ENCODE measurements at places on chromosomes 6 and 20.

DNA sequence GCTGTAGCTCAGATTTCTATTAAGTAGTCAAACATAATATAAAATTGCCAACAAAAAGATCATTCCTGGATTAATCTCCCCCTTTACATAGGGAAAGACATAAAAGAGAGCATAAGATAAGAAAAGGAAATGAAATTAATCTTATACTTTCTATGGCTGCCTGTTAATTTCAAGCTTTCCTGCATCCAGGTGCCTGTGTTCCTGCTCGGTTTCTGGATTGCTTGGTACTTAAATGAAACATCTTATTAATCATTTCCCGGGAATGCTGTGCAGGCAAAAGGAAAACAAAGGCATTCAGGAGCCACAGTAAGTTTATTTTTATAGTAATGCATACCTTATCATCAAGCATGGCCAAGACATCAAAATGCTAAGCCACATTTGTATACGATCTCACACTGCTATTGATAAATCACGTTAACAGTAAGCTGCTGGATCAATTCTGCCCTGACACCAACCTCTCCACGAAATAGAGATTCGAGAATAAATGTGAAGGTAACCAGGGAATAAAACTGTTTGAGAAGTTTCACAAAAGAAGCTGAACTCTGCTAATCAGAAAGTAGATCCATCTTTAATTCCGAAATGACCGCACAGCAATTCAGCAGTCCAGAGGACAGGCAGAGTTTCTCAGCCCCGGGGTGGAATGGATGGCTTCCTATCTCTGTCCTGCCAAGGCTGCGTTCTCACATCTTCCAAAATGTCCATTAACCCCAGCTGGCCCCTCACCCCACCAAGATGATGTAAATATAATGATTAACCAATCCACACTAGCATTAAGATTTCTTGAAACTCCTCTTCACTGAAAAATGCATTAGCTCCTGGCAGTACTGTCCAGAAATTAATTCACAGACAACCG is 32.6 kb upstream of the APCDD1L start:
- no peak for DNase-seq

- no peak for DNase-seq
Observed at GRCh38 chr20:2816583-2817340, 598 bp downstream of the TMEM239 start.

- no peak for DNase-seq
Observed at GRCh38 chr6:39063526-39063925, 14.9 kb downstream of the GLP1R start.

DNA sequence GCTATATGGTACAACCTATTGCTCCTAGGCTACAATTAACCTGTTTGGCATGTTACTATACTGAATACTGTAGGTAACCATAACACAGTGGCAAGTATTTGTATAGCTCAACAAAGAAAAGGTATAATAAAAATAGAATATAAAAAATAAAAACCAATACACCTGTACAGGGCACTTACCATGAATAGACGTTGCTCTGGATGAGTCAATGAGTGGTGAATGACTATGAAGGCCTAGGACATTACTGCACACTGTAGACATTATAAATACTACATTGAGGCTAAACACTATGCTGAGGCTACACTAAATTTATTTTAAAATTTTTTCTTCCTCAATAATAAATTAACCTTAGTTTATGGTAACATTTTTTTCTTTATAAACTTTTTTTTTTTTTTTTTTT is 18.6 kb downstream of the ELOVL5 start:
- DNase-seq: no peak

- no peak for DNase-seq
Observed at GRCh38 chr6:10048370-10049297, 366.2 kb downstream of the TFAP2A start.

DNA sequence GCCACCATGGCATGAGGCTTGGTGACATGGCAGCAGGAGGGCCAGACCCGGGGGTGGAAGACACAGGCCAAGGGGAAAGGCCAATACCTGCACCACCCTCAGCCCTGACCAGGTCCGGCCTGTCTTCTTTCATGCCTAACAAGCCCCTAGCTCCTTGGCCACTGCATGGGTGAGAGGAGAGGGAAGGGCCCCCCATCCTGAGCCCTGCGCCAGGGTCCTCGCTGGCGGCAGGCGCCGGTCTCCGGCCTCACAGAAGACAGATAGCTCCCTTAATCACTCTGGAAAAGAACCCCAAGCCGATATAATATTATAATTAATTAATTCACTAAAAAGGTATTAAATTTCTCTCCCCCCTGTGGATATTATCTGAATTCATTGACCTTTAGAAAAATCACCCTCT is 41.4 kb downstream of the MDFI start:
- DNase-seq: no peak

DNA sequence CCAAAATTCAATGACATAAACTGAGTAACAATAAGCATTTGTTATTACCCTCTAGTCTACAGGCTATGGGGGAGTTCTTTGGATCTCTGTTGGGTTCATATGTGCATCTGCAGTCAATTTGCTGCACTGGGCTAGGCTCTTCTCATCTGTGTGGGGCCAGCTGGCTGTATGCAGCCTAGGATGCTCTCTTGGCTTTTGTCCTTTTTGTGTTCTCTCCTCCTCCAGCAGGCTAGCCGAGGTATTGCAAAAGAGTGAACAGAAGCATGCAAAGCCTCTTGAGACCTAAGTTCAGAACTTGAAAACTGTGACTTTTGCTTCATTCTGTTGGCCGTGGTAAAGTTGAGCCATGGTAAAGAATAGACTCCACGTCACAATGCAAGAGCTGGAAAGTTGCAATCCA is 62.8 kb upstream of the FOXO3 start:
- DNase-seq: peak; percentile 31

DNA sequence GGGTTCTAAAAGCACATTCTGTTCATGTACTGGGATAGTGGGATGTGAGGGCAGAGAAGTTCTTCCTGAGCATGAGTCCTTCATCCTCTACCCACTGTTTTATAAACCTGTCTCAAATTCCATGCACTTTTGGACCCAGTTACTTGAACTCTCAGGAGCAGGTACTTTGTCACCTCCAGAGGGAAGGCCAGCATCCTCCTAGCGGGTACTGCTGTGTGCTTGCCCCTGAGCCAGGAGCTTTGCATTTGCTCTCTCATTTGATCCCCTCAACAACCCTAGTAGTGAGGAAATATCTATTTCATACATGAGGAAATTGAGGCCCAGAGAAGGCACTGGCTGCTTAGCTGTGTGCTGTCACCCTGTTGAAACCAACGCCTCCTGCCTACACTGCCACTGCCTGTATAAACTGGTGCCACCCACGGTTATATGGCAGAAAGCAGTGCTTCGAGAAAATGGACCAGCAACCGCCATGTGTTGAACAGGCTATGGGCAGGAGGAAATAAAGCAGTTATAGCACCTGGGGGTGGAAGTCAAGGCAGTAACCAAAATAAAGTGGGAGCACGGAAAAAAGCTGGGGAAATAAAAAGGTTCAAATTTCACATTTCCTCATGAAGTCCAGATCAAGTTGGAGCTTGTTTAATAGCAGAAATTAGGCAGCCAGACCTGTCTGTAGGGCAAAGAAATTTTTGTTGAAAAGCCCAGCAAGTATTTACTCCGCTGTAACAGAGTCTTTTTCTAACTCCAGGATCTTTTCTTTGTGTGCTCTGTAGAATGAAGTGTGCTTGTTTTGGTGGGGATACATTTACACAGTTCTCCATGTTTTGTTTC is 38.0 kb downstream of the KLHL31 start:
- peak; percentile 15 for DNase-seq

- DNase-seq: no peak
Observed at GRCh38 chr20:15918631-15919030, 654.6 kb downstream of the KIF16B start.

Measured in NCI-H2171 treated with DMSO at 0.1 percent for 48 hours (cell line).